ENCODE measurements at places on chromosomes 4 and X.

- DNase-seq, result no peak
These were observed 3.0 kb downstream of the BMP15 start for GRCh38 chrX:50913520-50913919.

- DNase-seq, result no peak
These were observed 14.1 kb downstream of the NOP14 start for GRCh38 chr4:2948895-2949781.

DNA sequence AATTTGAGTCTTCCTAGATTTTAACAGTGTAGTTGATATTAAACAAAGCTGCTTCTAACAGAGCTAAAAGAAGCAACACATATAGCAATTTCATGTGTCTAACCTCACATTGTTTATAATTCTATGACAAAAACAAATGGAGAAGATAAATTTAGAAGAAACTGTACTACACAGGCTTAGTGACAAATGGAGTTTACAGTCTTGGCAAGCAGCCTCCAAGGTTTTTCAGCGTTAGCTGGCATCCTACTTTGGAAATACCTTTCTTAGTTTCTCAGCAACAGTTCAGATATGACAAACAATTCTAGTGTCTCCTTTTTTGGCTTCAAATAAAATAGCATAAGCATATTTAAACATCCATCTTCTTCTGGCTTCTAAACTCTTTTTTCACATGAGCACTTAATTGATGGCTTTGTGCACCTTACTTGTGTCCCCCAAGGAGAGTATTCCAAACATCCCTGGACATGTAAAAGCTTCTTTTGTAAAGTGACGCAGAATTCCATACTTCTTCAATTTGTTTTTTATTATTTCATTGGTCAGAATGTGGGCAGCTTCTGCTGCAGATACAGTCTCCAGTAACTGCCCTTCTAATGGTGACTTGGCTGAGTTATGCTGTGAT, 249.8 kb downstream of the ANTXR2 start:
- no peak for DNase-seq

DNA sequence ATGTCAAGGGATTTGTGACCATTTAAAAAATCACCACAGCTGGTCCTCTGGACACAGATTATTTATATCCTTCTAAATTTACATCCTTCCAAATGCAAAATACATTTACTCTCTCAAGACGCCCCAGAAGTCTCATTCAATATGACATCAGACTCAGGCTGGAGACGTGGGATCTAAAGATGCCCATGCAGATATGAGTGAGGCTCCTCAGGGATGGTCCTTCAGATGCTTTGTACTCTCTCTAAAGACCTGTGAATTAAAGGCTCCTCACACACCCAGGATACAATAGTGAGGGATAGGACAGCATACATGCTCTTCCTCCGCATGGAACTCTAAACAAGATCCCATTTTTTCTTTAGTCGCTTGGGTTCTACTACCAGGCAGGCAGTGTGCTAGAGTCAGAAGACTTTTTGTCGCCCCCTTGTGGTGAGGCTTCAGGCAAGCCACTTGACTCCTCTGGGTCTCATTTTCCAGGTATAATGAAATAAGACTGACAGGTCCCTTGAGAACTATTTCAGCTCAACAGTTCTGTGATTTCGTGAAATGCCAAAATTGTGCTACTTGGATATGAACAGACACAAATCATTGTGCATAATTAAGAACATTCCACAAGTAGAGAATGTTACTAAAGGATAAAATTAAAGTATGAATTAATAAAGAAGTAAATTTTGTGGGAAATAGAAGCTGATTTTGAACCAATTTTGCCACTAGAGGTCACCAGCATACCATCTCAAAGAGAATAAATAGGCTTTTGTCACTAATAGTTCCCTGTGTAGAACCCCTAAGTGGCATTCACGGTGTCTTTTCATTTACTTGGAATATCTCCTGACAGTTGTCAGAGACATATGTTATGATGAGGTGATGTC, 13.7 kb upstream of the SCOC start:
- DNase-seq, result peak; percentile 30

GRCh38 chr4:42855779-42856178, 36.7 kb upstream of the GRXCR1 start:
- no peak for DNase-seq

- no peak for DNase-seq
These were observed 548 bp downstream of the TMEM164 start for GRCh38 chrX:110003167-110004156.
